ENCODE measurements at places on chromosomes 3 and 15. TPM values are rescaled to one million over a fixed set of nuclear protein-coding genes. Genes with fewer than 3 reads are reported as not detected.

TMPRSS7 gene
- total RNA-seq = not detected

C3orf85 gene
- not detected for total RNA-seq

GRCh38 chr3:110579840-110580550 lies 491.6 kb upstream of the NECTIN3 start:
- peaks cover 11% of the 10 kb centered on the region for H3K4me1 ChIP-seq
- H3K36me3 ChIP-seq = no peaks in the 10 kb centered on the region
- no peak overlapping the region for H3K4me3 ChIP-seq
- H3K27me3 ChIP-seq = no peaks in the 10 kb centered on the region
- no peak overlapping the region for H3K27ac ChIP-seq
- no peak for DNase-seq

DNA sequence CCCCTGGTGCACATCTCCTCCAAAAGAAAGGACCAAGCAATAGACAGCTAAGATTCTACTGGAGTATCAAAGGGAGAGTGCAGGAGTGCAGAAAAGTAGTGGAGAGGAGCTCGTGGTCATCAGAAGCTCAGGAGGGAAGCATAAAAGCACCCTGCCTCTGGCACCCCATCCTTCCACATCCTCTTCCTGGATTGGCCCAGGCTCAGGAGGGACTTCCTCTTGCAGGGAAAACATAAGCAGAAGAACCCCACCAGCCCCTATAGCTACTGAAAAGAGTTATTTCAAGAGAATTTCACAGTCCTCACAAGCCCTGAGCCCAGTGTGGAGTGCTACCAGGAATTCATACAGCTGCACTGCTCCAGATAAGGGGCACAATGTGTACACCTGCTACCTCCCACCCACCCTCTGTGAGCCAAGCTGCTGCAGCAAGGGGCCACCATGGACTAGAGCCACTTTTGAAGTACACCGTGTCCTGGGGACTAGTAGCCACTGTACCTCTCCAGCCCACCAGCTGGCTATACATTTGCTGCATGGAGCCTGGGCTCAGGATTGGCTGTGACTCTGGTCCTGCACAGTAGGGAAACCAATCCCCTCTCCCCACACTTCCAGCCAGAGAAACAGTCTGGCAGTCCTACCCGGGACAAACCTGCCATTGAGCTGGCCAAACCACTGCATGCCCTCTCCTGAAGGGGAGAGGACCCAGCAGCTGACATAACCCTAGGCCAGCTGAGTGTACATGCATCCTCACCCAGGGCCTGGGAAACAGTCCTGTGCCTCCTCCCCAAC lies 43.0 kb downstream of the CD200R1 start:
- H3K36me3 ChIP-seq = no peaks in the 10 kb centered on the region
- H3K27me3 ChIP-seq = no peaks in the 10 kb centered on the region
- H3K4me3 ChIP-seq = no peak overlapping the region
- H3K4me1 ChIP-seq = no peaks in the 10 kb centered on the region

DNA sequence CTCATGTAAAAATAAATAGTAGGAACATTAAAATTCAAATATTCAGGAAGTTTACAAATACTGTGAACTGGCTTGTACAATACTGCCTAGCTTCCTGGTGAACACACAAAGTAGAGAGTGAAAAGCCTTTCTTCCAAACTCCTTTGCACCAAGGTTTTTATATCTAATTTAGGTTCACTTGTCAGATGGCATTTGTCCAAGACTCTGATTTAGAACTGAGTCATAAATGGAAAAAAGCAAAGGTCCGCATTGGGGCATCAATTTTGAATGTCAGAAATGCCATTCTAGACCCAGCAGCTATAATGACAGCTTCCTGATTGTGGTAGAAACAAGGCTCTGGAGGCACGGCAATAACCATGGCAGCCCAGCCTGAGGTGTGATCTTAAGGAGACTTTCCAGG lies 160.7 kb downstream of the PDE8A start:
- no peak for DNase-seq
- H3K27ac ChIP-seq = no peak overlapping the region

DNA sequence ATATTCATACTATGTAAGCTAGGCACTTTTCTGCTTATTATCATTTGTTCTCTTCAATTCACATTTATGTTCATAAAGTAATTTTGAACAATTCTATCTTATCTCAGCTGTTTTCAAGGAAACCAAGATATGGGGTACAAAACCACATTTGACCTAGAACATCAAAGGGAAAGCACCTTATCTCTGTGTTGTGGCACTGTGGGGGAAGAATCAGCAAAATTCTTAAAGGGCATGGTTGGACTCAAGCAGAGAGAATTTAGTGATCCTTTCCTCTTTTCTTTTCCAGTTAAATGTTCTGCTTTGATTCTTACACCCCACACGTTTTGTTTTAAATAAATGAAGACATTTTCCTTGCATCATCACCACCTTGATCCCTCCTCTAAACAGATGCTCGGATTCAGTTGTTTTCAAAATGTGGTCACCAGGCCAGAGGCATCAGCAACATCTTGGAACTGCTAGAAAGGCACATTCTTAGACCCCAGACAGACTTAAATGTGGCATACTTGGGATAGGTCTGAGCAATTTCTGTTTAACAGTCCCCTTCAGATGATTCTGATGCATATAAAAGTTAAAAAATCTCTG lies 128.4 kb upstream of the TP63 start:
- H3K36me3 ChIP-seq = no peaks in the 10 kb centered on the region
- H3K4me1 ChIP-seq = no peaks in the 10 kb centered on the region
- DNase-seq = no peak
- no peak overlapping the region for H3K27ac ChIP-seq
- no peak overlapping the region for H3K4me3 ChIP-seq

DNA sequence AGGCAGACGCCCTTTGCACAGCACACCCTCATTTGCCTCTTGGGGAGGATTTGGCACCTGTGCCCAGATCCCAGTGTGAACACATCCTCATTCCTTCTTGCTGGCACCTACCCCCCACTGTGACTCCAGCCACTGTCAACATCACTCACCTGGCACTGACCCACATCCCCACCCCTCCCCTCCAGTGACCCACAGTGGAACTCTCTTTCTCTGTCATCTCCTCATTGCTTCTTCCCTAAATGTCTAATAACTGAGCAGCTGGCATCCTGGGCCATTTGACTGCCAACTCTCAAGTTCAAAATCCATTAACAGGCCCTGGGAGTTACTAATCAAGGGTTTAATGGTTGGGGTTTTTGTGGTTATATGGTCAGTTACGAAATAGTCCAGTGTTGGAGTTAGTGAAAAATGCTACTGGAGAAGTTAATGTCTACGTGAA lies 14.4 kb downstream of the SNAPC5 start:
- H3K27ac ChIP-seq = no peak overlapping the region
- no peaks in the 10 kb centered on the region for H3K27me3 ChIP-seq
- no peak for DNase-seq
- no peaks in the 10 kb centered on the region for H3K36me3 ChIP-seq
- H3K4me3 ChIP-seq = no peak overlapping the region
- no peaks in the 10 kb centered on the region for H3K4me1 ChIP-seq

DNA sequence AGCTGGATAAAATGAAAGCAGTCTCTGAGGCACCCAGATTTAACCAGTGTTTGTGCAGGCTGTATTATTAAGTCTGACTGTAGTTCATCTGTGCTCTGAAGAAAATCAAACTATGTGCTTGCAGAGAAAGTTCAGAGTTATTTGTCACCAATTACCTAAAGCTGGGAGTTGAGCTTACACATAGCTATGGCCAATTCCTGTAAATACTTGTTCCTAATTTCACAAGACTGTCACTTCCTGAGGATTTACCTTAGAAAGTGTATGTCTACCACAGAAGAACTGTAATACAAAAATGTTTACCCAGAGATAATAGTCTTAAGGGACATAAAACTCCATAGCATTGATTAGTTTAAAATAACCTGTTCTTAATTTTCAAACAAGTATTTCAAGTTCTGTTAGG lies 628.4 kb upstream of the TGFBR2 start:
- DNase-seq = no peak
- no peaks in the 10 kb centered on the region for H3K27me3 ChIP-seq
- no peak overlapping the region for H3K4me3 ChIP-seq
- peaks cover 3% of the 10 kb centered on the region for H3K4me1 ChIP-seq
- no peak overlapping the region for H3K27ac ChIP-seq
- H3K36me3 ChIP-seq = peaks cover 5% of the 10 kb centered on the region

- H3K27me3 ChIP-seq = no peaks in the 10 kb centered on the region
- no peak for DNase-seq
- H3K36me3 ChIP-seq = no peaks in the 10 kb centered on the region
Measured at GRCh38 chr3:151750181-151750580, 16.5 kb downstream of the AADACL2 start.

DNA sequence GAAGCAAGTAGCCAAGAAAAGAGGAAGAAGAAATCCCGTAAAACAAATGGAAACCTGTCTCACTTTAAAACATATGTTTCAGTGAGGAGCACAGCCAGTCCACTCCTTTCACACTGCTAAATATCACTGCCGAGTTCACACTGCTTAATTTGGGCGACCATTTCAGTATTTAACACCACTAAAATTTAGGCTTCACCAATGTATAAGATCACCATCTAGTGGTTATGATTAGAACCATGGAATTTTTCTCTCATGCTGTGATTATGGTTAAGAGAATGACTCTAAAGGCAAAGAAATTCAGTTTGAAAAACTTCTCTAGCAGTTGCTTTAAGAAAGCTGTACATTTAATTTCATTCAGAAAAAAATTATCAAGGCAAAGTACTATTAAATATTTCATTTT lies 16.6 kb downstream of the SLC4A7 start:
- H3K36me3 ChIP-seq = no peaks in the 10 kb centered on the region
- H3K27ac ChIP-seq = no peak overlapping the region

DNA sequence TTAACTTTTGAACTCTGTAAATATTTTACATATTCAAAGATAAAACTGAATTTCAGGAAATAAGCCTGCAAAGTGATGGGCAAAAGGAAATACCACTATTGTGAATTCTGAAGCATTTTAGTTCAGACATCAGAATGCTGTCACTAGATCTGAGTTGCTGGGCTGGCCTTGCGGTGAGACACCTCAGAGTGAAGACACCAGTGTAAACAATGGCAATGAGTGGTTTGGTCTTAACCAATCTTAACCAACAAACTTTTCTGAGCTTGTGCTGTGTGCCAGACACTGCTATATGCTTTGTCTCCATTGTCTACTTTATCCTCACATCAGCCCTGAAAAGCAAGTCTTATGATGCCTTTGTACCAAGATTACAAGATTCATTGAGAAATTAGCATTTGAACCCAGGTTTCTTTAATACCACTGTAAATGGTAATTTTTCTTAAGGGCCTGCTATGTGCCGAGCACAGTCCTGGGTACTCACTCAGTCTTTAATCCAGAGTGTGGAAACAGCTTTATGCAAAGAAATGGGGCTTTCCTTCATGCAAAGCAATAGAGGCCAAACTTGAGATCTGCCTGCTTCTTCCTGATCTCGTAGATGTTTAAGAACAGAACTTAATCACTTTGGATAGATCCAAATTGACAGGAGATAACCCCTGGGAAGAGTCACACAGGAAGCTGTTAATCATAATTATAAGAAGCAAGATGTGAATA lies 55.0 kb downstream of the TMEM39A start:
- H3K27ac ChIP-seq = no peak overlapping the region
- H3K36me3 ChIP-seq = no peaks in the 10 kb centered on the region
- H3K27me3 ChIP-seq = no peaks in the 10 kb centered on the region
- peaks cover 10% of the 10 kb centered on the region for H3K4me1 ChIP-seq
- no peak for DNase-seq
- no peak overlapping the region for H3K4me3 ChIP-seq

BCHE gene
- 15.2 TPM for total RNA-seq

NPAP1 gene
- total RNA-seq = 0.06 TPM

ZNF660 gene
- total RNA-seq = 14.7 TPM
